Activated T-cell treated with anti-CD3 and anti-CD28 coated beads, Interleukin-2, amount 50 U/mL, for 24 hours (primary cell): ENCODE measurements at places on chromosomes 6 and 20.

DNA sequence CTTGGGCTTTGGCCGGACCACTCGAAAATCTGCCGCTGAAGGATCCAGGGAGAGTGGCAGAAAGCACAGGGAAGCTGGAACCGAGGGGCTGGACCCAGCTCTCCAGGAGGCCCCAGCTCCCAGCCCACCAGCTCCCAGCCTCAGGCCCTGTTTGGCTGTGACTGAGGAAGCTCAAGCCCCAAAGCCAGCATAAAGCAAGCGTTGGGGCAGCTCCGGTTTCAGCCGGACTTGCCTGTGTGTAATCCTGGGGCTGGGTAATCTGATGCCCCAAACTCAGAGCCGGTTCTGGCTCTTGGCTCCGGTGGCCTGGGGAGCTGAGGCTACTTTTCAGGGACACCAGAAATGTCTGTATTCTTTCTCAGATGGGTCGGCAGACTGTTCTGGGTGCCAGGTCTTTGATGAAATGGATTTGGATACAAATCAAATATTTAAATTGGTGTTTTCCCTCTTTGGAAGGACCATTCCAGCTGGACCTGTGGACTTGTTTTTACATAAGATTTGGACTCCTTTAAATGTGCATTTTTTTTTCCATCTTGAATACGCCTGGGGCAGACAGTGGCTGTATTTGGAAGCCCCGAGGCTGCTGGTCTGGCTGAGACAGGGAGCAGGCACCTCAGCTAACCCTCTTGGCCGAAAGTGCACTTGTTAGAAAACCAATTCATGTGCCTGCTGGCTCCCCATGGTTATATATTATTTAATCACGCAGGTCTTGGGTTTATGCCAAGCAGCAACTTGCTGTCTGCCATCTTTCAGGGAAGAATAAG is 29.7 kb downstream of the RPP40 start:
- DNase-seq = no peak

DNA sequence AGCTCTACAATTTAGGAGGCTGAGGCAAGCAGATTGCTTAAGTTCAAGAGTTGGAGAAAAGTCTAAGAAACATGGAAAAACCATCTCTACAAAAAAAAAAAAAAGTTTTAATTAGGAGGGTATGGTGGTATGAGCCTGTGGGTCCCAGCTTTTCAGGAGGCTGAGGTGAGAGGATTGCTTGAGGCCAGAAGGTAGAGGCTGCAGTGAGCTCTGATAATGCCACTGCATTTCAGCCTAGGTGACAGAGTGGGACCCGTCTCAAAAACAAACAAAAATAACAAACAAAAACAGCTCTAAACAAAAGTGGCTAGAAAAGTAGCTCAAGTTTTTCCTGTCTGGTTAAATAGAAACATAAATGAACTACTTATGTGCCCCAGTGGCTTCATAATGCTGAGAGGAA is 2133.6 kb upstream of the DEFB115 start:
- no peak for DNase-seq

- DNase-seq = no peak
Measured at GRCh38 chr6:119540417-119540816, 190.9 kb upstream of the MAN1A1 start.

- no peak for DNase-seq
Measured at GRCh38 chr6:125169058-125169457, 15.5 kb downstream of the TPD52L1 start.

DNA sequence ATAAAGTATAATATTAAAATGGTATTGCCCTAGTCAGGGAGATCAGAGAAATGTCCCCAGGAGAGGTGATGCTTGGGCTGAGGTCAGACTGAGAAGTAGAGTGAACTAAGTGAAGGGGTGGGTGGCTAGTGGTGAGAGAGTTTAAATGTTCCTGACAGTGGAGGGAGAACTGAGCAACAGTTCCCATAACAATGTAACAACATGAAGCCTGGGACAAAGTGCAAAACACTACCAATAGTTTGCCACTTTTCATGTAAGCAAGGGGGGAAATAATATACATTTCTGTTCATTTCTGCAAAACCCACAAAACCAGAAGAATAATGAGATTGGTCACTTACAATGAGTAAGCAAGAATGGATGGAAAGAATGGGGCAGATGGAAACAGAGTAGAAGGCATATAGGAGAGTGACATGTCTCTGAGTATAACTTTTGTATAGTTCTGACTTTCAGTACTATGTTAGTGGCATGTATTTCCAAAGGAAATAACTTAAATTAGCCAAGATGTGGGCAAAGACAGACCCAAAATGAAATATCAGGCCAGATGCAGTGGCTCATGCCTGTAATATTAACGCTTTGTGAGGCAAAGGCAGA is 13.3 kb upstream of the FAXC start:
- DNase-seq = no peak

- DNase-seq = no peak
Measured at GRCh38 chr20:32012159-32012688, 2.0 kb downstream of the CCM2L start.

DNA sequence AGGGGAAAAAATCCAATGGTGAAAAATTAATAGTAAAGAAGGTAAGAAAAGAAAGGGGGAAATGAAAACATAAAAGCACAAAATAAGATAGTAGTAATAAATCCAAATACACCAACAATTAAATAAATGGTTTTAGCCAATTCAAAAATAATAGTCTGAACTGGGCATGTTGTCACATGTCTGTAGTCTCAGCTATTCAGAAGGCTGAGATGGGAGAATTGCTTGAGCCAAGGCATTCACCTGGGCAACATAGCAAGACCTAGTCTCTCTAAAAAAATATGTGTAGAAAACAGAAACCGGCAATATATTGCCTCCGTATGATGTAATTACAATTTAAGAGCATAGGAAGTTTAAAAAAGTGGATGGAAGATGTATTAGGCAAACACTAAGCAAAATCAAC is 311.3 kb upstream of the FERMT1 start:
- DNase-seq = no peak

- no peak for DNase-seq
Measured at GRCh38 chr6:39452306-39453145, 130.0 kb upstream of the KCNK16 start.

DNA sequence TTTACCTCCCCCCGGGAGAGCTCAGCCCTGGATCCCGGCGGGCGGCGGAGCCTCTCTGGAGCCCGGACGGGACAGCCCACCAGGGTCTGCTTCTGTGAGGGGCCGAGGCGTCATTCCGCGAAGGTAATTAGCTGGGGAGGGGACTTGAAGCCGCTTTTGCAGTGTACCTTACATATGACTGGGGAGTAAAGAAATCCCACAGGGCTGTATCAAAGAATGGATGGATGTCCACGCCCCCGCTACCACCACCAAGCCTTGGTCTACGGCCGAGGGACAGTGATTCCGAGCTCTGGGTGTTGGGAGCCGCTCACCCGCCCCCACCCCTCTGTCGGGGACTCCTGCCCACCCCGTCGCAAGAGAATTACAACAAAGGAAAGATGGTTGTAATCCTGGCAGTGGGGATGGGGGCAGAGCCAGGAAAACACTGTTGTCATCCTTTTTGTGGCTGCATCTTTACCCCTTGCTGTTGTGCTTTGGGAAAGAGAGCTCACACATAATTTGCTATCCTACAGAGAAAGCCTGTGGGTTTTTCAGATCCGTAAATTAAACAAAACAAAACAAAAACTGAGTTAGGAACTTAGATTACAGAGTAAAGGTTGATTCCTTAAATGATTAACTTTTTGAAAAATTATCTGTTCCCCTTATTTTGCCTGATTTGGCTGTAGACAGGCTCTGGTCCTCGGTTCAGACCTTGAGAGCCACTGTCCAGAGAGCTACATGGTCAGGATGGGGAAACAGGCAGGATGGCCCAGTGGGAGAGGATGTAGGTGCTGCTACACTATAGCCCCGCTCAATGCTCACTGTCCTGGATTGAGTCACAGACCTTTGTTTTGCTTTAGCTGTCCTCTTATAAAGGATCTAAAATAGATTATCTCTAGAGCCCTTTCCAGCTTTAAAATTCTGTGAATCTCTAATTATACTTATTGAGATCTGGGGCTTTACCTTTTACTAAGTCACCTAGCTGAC is 997 bp upstream of the FBXO30 start:
- DNase-seq = no peak

- no peak for DNase-seq
Measured at GRCh38 chr20:50919567-50919966, 11.7 kb downstream of the ADNP start.

DNA sequence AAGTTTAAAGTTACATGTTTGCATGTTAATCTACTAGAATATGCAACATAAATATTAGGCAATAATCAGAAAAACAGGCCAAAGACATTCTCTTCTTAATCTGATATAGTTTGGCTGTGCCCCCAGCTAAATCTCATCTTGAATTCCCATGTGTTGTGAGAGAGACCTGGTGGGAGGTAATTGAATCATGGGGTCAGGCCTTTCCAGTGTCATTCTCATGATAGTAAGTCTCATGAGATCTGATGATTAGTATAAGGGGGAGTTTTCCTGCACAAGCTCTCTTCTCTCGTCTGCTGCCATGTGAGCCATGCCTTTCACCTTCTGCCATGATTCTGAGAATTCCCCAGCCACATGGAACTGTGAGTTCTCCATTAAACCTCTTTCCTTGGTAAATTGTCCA is 1241.7 kb upstream of the ADGRB3 start:
- DNase-seq = no peak

GRCh38 chr6:13873288-13874190 is 51.2 kb upstream of the RNF182 start:
- DNase-seq = peak; percentile 83

GRCh38 chr6:143177706-143178105 is 117.0 kb downstream of the AIG1 start:
- no peak for DNase-seq

GRCh38 chr6:81614292-81614691 is 138.2 kb downstream of the TENT5A start:
- DNase-seq = no peak

DNA sequence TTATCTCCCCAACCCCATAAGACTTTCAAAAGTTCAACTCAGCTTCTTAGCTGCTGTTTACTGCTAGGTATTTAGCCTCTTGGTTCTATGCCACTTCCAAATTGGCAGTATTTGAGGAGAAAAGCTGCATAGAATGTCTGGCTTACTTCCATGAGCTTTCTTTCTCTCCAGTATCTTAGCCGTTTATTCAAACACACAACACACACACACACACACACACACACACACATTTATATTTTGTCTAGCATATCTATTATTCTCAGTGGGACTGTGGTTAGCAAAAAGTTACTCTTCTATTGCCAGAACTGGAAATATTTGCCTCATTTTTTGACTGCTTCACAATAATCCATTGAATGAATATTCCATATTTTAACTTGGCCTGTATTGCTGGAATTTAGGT is 634.2 kb upstream of the IMPG1 start:
- DNase-seq = no peak

- no peak for DNase-seq
Measured at GRCh38 chr6:52304983-52305390, 20.4 kb upstream of the MCM3 start.

DNA sequence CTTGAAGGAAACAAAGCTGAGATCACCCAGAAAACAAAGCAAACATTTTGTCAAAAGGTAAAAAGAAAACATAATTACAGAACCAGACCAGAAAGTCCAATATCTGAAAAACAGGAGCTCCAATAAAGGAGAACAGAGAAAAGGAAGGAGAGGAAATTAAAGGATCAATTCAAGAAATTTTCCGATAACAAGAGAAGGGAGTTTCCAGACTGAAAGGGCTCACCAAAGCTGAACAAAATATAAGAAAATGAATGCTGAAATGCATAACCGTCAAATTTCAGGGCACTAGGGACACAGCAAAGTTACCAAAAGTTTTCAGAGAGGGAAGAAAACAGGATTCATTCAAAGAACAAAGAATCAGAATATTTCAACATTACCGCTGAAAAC is 23.9 kb downstream of the ILRUN start:
- no peak for DNase-seq

DNA sequence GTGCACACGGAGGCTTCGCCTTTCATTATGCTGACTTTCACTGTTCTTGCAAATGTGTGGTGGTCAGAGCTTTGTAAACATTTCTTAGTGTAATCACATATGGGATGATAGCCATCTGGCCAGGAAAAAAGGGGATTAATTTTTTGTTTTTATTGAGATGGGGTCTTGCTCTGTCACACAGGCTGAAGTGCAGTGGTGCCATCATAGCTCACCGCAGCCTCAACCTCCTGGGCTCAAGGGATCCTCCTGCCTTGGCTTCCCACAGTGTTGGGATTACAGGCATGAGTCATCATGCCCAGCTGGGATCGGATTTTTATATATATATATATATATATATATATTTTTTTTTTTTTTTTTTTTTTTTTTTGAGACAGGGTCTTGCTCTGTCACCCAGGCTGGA is 11.0 kb upstream of the TIAM2 start:
- no peak for DNase-seq

GRCh38 chr6:33967966-33968724 is 164.3 kb upstream of the MLN start:
- no peak for DNase-seq

DNA sequence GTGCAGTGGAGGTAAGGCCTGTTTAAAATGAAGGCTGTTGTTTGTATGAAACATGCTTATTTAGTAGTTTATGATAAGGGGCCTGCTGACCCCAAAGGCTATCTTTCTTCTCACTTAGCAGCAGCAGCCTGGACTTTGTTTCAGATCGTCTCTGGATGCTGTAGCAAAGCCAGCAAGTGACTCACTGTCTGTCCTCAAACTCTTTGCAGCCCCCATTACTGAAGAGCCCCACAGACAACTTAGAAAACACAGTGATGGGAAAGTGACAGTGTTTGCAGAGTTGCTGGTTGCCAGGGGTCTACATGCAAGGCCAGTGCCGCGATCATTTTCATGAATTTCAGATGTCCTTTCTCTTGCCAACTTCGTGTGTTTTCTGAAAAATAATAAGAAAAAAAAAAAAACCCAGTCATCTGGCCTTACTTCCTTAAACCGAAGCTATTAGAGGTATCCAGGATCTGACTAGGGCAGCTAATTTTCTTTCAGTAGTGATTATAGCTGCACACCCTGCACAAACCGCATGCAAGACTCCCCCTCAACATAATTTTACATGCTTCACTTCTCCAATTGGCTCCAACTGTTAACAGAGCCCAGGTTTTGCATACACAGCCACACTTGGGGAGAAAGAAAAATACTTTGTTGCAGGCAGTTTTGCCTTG is 11.6 kb upstream of the F13A1 start:
- DNase-seq = no peak

DNA sequence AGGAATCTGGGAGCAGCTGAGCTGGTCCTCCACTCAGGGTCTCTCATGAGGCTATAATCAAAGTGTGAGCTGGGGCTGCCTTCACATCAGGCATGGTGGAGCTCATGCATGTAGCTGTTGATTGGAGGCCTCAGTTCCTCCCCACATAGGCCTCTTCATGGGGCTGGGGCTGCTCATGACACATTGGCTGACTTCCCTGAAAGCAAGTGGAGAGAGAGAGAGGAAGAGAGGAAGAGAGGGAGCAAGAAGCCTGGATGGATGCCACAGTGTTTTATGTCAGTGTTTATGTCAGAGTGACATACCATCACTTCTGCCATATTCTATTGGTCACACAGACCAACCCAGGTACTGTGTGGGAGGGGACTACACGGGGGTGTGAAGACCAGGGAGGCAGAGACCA is 43.8 kb downstream of the EYA2 start:
- no peak for DNase-seq

- DNase-seq = no peak
Measured at GRCh38 chr20:5061213-5061612, 58.5 kb downstream of the PCNA start.
